ENCODE measurements at places on chromosomes 5 and 9. TPM values are rescaled to one million over a fixed set of nuclear protein-coding genes. Genes with fewer than 3 reads are reported as not detected.

TNIP1 gene
- total RNA-seq = 189 TPM

NR6A1 gene
- 1.2 TPM for total RNA-seq

DNA sequence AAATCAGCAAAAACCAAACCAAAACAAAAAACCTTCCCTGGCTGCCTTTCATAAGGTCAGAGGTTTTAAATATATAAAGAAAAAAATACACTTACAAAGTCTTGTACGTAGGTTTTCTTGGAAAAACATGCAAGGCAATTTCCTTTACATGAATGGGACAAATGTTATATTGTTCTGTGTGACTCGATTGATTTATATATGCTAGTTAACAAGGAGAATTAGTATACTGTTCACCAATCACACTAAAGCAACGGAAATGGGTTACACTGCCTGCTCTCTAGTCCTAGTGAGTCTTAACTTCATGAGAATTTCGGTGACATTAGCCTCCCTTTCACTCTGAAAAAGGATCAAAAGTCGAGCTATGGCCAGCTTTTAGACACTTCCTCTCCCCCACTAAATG lies 5.5 kb downstream of the GDF9 start:
- H3K4me1 ChIP-seq = peaks cover 5% of the 10 kb centered on the region
- H3K27me3 ChIP-seq = peaks cover 4% of the 10 kb centered on the region
- no peaks in the 10 kb centered on the region for H3K36me3 ChIP-seq
- H3K27ac ChIP-seq = no peak overlapping the region

DNA sequence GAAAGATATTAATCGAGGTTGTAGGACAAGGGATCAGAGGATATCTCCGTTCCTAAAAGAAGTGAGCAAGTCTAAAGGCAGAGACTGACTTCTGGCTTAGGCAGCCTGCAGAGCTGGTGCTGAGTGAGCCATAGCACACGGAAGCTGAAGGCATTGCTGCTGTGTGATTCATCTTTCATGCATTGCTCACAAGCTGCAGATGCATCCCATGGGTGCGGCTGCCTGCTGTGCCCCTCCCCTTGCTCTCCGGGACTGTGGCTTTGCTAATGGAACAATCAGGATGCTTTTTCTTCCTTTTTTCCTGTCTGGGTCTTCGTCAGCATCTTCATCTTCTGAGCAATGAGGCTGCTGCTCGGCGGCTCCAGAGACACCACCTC lies 341.4 kb downstream of the DIRAS2 start:
- no peak for DNase-seq
- no peaks in the 10 kb centered on the region for H3K36me3 ChIP-seq
- H3K27ac ChIP-seq = no peak overlapping the region
- no peak overlapping the region for H3K4me3 ChIP-seq
- H3K27me3 ChIP-seq = peaks cover 28% of the 10 kb centered on the region
- no peaks in the 10 kb centered on the region for H3K4me1 ChIP-seq

DNA sequence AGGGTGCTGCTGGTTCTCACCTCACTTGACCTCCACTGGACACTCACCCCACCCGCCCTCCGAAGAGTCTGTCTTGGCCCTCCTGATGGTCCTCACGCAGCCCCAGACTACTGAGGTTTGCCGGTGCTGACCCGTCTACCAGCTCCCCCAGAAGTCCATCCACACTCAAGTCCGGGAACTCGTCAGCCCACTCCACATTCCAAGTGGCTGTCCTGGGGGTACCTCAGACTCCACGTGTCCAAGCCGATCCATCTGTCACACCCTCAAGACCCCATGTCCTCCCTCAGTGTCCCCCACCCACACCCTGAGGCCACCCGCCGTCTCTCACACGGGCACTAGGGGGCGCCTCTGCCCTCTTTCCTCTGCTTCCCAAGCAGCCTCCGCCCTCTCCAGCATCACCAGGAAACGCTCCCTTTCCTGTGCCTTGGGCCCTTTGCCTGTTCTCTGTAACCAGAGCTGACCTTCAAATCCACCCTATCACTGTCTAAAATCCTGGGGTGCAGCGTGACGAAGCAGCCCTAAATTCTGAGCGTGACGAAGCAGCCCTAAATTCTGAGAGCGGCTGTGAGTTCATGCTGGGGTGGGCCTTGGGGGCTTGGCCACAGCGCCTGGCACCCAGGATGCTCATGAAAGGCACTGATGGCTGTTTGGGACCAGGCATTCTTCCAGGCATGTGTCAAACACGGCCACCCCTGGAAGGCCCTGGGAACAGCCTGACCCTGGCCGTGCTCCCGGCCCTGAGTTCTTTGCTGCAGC lies 95.7 kb downstream of the KCNT1 start:
- H3K4me1 ChIP-seq = no peaks in the 10 kb centered on the region
- H3K27ac ChIP-seq = no peak overlapping the region
- no peaks in the 10 kb centered on the region for H3K36me3 ChIP-seq
- no peaks in the 10 kb centered on the region for H3K27me3 ChIP-seq
- peak; percentile 24 for DNase-seq
- no peak overlapping the region for H3K4me3 ChIP-seq

DNA sequence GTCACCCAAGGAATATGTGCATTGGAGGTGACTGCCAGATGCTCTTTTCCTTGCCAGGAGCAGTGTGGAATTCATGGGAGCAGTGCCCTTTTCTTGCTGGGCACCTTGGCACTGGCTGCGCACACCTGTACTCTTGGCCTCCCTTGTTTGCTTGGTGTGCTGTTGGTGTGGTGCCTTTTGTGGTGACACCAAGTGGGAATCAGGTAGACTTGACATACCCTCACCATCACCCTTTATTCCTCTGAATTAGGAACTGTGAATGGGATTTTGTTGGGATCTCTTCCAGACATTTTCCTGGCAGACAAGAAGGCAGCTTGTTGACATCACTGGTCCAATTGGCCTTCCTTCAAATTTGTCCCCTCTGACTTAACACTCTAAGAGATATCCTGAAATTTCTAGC lies 82.3 kb downstream of the RAI14 start:
- no peaks in the 10 kb centered on the region for H3K36me3 ChIP-seq
- peaks cover 14% of the 10 kb centered on the region for H3K27me3 ChIP-seq
- H3K27ac ChIP-seq = no peak overlapping the region
- H3K4me1 ChIP-seq = no peaks in the 10 kb centered on the region
- H3K4me3 ChIP-seq = no peak overlapping the region

GRCh38 chr9:128703616-128704355 lies 1.5 kb downstream of the PKN3 start:
- no peaks in the 10 kb centered on the region for H3K27me3 ChIP-seq
- no peak for DNase-seq
- no peaks in the 10 kb centered on the region for H3K36me3 ChIP-seq
- H3K27ac ChIP-seq = peak overlapping the region; percentile 23
- peaks cover 10% of the 10 kb centered on the region for H3K4me1 ChIP-seq
- peak overlapping the region; percentile 82 for H3K4me3 ChIP-seq

GRCh38 chr9:134962065-134962972 lies 44.6 kb upstream of the FCN1 start:
- H3K27ac ChIP-seq = no peak overlapping the region
- no peaks in the 10 kb centered on the region for H3K36me3 ChIP-seq

GRCh38 chr5:32828492-32828891 lies 117.4 kb downstream of the NPR3 start:
- no peak overlapping the region for H3K4me3 ChIP-seq
- no peak for DNase-seq
- H3K27ac ChIP-seq = no peak overlapping the region
- no peaks in the 10 kb centered on the region for H3K36me3 ChIP-seq

GRCh38 chr5:108935611-108936010 lies 187.9 kb downstream of the FER start:
- no peak overlapping the region for H3K27ac ChIP-seq
- DNase-seq = no peak
- peaks cover 18% of the 10 kb centered on the region for H3K36me3 ChIP-seq

GARIN3 gene
- 0.46 TPM for total RNA-seq

- H3K36me3 ChIP-seq = no peaks in the 10 kb centered on the region
- no peak overlapping the region for H3K27ac ChIP-seq
- peaks cover 2% of the 10 kb centered on the region for H3K27me3 ChIP-seq
- peaks cover 6% of the 10 kb centered on the region for H3K4me1 ChIP-seq
- peak; percentile 19 for DNase-seq
Measured at GRCh38 chr9:130368631-130369103, 76.1 kb upstream of the ASS1 start.

- H3K27me3 ChIP-seq = no peaks in the 10 kb centered on the region
- DNase-seq = no peak
- H3K36me3 ChIP-seq = peaks cover 2% of the 10 kb centered on the region
- H3K4me3 ChIP-seq = no peak overlapping the region
- no peaks in the 10 kb centered on the region for H3K4me1 ChIP-seq
- H3K27ac ChIP-seq = no peak overlapping the region
Measured at GRCh38 chr5:123007754-123008153, 28.8 kb downstream of the PPIC start.

DNA sequence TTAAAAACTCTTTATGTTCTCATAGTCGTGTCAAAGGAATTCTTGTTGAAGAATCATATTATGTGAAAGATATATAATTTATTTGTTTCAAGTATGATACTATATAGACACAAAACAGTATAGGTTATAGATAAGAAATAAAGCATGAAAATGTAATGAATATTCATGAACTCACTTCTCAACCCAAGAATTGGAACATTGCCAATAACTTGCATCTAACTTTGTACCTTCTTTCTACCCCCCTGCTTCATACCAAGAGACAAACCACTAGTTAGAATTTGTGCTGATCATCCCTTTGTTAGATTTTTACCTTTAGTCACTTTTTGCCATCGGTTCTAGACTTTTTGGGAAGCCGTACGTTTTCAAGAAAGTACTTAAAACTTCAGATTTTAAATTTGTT lies 32.6 kb downstream of the HSD17B4 start:
- no peaks in the 10 kb centered on the region for H3K4me1 ChIP-seq
- peaks cover 13% of the 10 kb centered on the region for H3K36me3 ChIP-seq

DNA sequence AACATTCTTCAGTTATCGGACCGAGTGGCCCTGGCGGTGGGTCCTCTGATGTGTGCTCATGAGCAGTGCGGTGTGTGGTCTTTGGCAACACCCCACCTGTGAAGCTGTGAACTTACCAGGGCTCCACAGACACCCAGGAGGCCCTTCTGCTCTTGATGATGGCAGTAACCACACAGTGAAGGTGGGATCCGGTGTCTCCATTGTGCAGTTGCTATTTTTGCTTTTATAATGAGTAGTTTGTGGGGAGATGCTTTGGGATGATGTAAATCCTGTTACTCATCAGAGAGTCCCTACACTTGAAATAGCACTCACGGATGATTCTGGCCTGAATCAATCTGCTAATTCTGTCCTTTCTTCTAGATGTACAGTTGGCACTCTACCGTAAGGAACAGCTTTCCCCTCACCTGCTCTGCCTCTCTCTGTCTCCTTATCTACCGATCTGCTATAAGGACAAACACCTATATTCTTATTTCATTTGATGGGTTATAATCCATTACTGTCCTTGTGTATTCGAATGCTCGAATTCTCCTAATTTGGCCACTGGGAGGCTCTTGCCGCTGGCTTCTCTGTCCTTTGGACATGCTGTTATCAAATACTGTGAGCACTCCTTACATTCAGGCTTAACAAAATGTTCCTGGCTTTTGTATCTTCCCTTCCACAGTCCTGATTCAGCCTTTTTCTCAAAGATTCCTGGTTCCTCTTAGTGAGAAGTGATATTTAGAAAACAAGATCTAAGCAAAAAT lies 20.2 kb downstream of the ATPSCKMT start:
- no peaks in the 10 kb centered on the region for H3K4me1 ChIP-seq
- peaks cover 42% of the 10 kb centered on the region for H3K36me3 ChIP-seq
- H3K27ac ChIP-seq = no peak overlapping the region
- H3K27me3 ChIP-seq = no peaks in the 10 kb centered on the region
- DNase-seq = no peak
- H3K4me3 ChIP-seq = no peak overlapping the region

IFNA13 gene
- not detected for total RNA-seq

RHOBTB3 gene
- total RNA-seq = 0.52 TPM

DNA sequence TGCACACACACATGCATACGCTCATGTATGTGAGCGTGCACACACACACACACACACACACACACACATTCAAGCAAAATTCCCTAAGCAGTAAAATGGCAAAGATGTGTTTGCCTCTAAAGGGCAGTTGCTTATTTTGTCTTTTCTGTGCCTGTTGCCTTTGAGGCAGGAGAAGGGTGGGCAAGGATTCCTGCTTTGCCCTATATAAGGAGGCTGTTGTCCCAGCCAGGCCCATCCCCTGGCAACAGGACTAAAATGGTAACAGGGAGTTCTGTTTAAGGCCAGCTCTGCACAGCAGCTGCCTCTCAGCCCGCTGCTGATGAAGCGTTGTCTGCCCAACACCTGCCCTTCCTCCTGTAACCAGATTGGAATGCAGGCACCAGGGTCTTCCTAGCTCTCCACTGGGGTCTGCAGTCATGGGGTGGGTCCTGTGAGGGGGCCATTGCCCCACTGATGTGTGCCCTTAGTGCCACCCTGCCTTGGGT lies 64.4 kb downstream of the PPARGC1B start:
- peaks cover 14% of the 10 kb centered on the region for H3K4me1 ChIP-seq
- no peaks in the 10 kb centered on the region for H3K36me3 ChIP-seq
- no peak overlapping the region for H3K27ac ChIP-seq

PCDHA10 gene
- not detected for total RNA-seq

DNA sequence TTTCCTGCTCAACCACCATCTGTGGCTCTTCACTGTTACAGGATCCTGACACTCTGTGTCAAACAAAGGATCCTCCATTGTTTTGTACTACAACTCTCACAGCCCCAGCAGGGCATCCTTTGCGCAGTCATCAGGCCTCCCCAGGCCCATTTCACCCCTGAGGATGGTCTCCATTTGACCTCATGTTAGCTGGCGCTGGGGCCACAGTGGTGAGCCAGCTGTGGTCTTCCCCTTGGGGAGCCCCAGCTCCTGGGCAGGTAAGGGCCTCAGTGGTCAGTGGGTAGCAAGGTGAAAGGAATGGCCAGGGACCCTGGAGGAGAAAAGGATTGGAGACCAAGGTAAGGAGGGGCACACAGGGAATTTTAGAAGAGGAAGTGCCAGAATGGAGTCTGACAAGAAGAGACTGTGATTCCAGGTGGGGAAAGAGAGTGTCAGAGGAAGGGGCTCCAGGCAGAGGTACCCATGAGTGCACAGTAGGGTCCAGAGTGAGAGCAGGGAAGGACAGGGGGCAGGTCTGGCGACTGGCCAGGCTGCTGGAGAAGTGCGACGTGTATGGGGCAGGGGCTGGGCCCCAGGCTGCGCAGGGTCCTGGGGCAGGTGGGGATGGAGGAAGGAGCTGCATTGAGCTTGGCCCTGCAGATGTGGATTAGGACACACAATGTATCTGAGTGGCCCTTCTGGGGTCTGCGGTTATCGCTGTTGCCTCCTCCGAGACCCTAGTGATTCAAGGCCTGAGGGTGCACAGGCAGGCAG lies 109.9 kb downstream of the PHF2 start:
- no peak overlapping the region for H3K4me3 ChIP-seq
- peaks cover 6% of the 10 kb centered on the region for H3K27me3 ChIP-seq
- peaks cover 2% of the 10 kb centered on the region for H3K36me3 ChIP-seq
- H3K4me1 ChIP-seq = no peaks in the 10 kb centered on the region
- H3K27ac ChIP-seq = no peak overlapping the region

Measured in activated naive CD8-positive, alpha-beta T cell treated with anti-CD3 and anti-CD28 coated beads for 36 hours (primary cell).